Progenitor cell of endocrine pancreas (in vitro differentiated cells): ENCODE measurements at places on chromosomes 6 and 20.

GRCh38 chr6:156279261-156279969 is 497.8 kb upstream of the ARID1B start:
- DNase-seq, result no peak

DNA sequence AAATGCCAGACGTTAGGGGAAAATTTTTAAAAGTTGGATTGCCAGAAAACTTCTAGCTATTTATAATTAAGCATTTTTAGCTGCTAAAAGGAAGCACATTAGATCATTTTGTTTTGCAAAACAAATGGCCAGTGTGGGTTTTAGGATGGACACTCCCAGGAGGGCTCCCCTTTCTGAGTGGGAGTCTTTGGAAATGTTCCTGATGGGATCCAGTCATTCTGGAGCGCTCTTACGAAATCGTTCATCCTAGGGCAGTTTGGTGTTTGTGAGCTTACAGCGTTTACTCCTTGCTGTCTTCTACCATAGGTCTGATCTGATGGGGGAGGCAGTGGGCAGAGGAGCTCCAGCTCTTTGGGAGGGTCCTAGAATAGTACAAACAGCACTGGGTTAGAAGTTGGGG is 14.7 kb downstream of the GNAS start:
- no peak for DNase-seq

DNA sequence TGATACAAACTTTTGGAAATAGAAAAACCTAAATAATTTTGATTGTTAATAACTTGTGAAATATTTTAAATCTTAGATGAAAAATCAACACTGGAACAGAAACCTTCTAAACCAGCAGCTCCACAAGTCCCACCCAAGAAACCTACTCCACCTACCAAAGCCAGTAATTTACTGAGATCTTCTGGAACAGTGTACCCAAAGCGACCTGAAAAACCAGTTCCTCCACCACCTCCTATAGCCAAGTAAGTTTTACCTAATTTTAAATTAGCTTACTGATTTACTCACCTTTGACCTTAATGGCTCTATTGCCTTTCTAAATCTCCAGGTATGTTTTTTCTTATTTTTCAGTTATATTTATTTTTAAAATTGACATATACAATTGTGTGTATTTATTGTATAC is 102.6 kb upstream of the ADGRF4 start:
- DNase-seq, result no peak

- no peak for DNase-seq
Measured at GRCh38 chr6:166394036-166394892, 11.5 kb upstream of the MPC1 start.
